ENCODE measurements at places on chromosomes 13 and 19.
A peak's percentile ranks its signal among the peaks of the same experiment; 100 is the strongest.

DNA sequence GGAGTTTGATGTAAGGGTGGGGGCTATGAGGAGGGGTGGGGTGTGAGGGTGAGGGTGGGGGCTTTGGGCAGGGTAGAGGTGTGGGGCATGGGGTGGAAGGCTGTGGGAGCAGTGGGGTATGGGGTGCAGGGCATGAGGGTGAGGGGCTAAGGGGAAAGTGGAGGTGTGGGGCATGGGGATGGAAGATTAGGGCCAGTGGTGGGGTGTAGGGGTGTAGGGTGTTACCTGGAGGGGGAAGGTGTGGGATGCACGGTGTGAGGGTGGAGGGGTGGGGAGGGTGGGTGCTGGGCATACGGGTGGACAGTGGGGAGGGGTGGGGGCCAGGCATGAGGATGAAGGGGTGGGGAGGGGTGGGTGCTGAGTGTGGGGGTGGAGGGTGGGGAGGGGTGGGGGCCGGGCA lies 22.9 kb upstream of the RASA3 start:
- peak; percentile 31 for DNase-seq

- no peak for DNase-seq
Observed at GRCh38 chr13:28471421-28471820, 23.5 kb downstream of the FLT1 start.

- no peak for DNase-seq
Observed at GRCh38 chr13:112892426-112893206, 76.4 kb upstream of the MCF2L start.

GRCh38 chr13:47049276-47049989 lies 152.6 kb upstream of the HTR2A start:
- no peak for DNase-seq

DNA sequence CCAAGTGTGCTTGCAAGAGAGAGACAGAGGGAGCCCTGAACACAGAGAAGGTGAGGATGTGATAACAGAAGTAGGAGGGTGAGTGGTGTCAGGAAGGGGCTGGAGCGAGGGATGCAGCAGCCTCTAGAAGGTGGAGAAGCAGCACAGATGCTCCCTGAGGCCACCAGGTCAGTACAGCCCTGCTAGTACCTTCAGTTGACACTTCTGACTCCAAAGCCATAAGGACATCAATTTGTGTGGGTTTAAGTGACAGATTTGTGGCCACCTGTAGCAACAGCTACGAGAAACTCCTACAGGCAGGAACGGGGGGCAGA lies 6.9 kb downstream of the ERICH4 start:
- no peak for DNase-seq

- DNase-seq = peak; percentile 89
Observed at GRCh38 chr19:52535771-52536447, 8.4 kb downstream of the ZNF808 start.

DNA sequence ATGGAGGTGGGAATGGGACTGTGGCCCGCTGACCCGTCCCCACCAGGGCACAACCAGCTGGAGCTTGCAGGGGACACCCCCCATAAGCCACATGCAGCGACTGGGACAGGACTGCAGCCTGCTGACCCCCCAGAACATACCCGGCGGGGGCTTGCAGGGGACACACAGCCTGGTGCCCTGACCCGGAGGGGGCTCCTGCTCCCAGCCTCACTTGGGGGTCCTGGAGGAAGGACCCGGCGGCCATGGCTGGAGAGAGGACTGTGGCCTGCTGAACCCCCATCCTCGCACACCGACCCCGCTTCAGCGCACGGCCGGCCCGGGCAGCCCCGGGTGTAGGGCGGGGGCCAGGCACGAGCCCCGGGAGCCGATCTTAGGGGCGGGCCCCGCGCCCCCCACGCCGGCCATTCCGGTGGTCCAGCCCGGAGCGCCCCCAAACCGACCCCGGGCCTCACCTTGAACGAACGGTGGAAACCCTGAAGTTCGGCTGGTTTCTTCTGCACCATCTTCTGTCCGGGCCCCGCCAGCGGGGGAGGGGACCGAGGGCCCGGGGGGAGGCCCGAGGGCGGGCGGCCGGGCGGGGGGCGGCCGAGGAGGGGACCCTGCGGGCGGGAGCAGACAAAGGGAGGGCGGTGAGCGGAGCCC lies 574 bp downstream of the MKNK2 start:
- DNase-seq = no peak

DNA sequence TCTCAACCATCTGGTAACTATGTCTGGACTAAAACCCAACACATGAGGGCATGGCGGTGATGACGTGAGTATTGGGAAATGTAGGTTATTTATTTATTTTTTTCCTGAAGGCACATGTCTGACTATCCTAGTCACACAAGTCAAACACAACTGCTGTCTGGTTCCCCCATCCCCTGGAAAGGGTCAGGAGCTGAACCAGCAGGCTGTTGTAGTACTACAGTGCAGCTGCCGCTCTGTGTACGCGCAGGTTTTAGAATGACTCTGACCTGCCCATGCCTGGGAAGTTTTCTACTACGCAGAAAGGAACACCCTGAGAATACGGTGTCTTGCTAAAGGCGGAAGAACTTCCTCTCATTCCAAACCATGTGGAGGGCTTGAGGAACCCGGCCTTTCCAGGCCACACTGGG lies 1.2 kb downstream of the SLC7A1 start:
- no peak for DNase-seq

GRCh38 chr19:40607311-40608239 lies 6.4 kb downstream of the LTBP4 start:
- DNase-seq = no peak

GRCh38 chr19:38304866-38305429 lies 897 bp downstream of the C19orf33 start:
- peak; percentile 92 for DNase-seq

DNA sequence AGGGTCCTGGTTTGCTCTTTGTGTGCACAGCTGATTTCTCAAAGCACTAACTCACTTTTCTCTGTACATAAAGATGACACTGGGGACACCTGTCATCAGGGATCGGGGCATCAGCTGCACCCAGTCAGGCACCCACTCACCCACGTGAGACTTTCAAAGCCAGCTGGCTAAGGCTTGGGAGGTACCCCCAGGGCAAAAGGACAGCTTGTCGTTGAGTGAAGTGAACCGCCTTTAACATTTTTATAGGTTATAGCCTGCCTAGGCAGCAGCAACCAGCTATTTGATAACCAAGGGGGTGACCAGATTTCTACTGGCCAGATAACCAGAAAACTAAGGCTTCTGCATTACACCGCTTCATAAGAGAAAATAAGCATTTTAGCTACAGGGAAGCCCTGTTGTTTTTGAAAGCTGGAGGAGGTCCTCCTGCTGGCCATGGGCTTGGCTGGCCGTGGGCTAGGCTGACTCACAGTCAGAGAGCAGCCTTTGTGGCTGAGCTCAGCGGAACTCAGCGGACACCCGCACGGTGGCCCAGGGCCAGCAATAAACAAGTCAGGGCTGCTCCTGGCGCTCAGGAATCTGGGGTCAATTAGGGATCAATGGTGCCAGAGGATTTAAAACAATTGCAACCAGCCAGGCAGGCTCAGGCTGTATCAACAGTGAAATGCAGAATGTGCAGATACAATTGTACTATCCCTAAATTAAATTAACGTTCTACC lies 57.1 kb downstream of the ALOX5AP start:
- DNase-seq = peak; percentile 75

DNA sequence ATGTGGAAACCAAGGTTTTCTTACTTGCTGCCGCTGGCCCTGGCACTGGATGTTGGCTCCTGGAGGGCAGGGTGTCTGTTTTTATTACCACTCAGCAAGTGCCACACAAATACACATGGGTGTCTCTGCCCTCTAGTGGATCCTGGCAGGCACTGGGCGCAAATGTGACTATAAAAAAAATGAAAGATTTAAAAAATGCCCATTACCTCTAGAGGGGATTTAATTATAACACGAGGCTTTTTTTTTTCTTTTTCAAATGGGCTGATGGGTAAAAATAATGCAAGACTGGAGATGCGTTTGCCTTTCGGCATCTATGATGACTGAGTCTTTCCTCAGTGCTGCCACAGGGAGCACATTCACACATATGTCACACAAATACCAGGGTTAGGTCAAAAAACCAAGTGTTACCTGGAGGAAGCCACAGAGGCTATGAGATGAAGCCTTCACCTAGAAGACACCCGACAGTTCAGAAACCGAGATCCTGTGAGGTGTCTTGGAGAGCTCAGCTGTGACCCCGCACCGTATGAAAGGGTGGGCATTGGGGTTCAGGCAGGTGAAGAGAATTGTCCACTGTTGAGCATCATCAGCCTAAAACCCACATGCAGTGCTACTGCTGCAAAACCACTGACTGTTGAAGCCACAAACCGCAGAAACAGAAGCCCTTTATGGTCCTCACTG lies 25.7 kb downstream of the CHAMP1 start:
- DNase-seq = no peak

GRCh38 chr19:2171349-2172145 lies 7.8 kb downstream of the DOT1L start:
- no peak for DNase-seq

DNA sequence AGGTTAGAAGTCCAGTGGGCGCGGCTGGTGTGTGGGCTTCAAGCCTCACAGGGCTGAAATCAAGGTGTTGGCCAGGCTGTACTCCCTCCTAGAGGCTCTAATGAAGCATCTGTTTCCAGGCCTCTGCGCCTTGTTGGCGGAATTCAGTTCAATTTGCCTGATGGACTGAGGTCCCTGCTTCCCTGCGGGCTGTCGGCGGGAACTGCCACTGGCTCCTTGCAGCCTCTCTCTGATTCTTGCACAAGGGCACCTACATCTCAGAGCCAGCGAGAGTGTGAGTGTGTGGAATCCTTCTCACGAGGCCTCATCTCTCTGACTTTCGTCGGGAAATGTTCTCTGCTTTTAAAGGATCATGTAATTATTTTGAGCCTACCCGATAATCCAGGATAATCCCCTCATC lies 128.6 kb downstream of the DLEU7 start:
- DNase-seq = no peak

All from upper lobe of right lung (tissue), 1 donor.